Activated effector memory CD4-positive, alpha-beta T cell treated with anti-CD3 and anti-CD28 coated beads, Interleukin-2, amount 50 U/mL, for 16 hours (primary cell): ENCODE measurements at places on chromosomes 6 and 20.

GRCh38 chr6:3744211-3744900 is 7.2 kb downstream of the PXDC1 start:
- no peak for DNase-seq

DNA sequence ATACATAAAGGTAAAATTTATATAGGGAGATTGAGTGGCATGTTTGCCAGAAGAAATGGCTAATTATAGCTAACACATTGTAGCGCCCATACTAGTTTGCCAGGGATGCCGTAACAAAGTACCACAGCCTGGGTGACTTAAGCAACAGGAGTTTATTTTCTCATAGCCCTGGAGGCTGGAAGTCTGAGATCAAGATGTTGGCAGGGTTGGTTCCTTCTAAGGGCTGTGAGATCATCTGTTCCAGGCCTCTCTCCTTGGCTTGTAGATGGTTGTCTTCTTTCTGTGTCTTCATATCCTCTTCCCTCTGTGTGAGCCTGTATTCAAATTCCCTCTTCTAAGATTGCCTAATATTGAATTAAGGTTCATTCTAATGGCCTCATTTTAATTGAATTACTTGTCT is 417.5 kb upstream of the OPRM1 start:
- DNase-seq = no peak

DNA sequence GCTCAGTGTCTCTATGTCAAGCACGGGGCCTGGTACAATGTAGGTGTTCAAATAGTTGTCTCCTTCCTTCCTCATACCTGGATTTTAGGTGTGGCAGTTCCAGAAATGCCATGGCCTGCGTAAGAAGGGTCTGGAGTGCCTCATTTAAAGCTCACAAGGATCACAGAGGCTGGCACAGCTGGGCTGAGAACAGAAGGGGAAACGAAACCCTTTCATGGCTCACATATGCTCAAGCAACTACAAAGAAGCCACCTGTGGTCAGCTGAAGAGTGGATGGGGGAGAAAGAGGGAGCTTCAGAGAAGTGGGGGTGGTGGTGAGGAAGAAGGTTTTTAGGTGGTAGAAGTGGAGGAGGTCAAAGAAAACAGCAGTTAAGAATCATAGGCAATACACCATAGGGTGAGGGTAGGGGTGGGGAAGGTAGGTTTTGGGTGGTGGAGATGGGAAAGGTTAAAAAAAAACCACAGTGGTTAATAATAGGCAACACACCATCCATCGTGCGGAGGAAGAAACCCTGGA is 17.0 kb upstream of the TOP1 start:
- no peak for DNase-seq

- DNase-seq = no peak
Observed at GRCh38 chr6:131923356-131923755, 27.8 kb downstream of the CCN2 start.

DNA sequence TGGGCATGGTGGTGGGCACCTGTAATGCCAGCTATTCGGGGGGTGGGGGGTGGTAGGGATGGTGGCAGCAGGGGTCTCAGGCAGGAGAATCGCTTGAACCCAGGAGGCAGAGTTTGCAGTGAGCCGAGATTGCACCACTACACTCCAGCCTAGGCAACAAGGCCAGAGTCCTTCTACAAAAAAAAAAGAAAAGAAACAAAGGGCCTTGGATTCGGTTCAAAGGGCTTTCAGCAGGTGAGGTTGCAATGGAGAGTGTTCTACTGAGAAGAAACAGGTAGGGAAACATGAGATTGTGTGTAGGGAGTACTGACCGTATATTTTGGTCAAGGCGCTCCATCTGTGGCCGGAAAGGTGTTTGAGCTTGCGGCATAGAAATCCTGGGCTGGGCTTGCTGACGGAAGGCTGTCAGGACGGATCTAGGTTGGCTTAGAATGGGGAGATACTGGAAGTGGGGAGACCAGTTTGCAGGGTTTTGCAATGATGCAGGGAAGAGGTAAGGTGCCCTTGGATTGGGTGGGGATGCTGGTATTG is 40.7 kb upstream of the DSP start:
- DNase-seq = no peak
